Erythroblast (primary cell): ENCODE measurements at places on chromosomes 6 and 20.
A peak's percentile ranks its signal among the peaks of the same experiment; 100 is the strongest.

DNA sequence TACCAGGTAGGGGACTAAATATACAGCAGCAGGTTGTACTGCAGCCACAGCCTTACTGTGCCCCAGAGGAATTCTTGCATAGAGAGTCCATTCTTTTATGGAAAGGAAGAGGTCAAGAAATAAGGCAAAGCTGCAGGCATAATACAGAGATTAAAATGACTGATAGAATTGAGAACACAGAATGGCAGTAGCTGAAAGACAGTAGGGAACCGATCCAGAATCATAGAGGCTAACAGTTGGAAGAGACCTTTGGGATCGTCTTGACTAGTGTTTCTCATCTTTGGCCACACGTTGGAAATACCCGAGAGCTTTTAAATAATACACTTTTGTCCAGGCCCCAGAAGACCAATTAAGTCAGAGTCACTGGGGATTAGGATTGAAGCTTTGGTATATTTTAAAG is 492.6 kb upstream of the SOX4 start:
- DNase-seq = no peak

- no peak for DNase-seq
Measured at GRCh38 chr6:48449002-48449401, 338.0 kb upstream of the PTCHD4 start.

DNA sequence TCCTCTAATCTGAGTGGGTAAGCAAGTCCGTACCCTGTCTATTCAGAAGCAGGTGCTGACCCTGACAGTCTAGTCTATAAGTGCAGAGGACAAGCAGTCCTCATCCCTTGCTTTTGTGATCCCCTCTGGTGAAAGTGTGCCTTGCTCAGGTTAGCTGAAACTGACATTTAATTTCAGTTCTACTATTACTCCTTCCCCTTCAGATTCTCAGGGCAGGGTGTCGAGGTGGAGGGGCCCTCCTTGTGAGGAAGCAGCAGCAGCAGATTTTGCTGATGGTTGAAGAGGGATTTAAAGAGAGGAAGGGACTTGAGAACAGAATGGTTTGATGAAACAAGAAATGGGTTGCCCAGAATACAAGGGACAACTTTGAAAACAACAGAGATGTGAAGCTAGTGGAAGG is 309.3 kb downstream of the CLIC5 start:
- no peak for DNase-seq

- DNase-seq = no peak
Measured at GRCh38 chr20:51934301-51935002, 132.1 kb upstream of the SALL4 start.

GRCh38 chr6:158029668-158030230 is 48.1 kb downstream of the SYNJ2 start:
- DNase-seq = no peak

DNA sequence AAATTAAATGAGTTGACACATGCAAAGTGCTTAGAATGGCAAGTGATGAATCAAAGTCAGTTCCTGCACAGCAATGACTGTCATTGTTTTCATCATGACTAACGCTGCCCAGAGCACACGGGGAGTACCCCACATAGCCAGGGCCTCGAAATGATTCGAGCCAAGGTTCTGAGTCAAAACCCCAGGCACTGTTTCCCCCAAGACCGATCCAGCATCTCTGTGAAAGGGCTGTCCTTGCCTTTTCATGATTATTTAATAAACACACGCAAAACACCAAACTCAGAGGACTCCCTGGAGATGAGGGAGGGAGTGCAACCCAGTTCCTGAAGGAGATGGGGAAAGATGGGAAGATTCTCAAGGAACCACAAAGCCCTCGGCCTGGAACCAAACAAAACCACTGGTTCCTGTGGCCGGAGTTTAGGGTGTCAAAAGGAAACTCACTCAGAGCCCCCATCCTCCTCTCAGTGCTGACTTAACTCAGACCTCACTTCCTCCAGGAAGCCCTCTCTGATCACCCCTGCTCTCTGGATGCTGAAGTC is 3.8 kb downstream of the PREX1 start:
- no peak for DNase-seq

GRCh38 chr20:46682063-46682821 is 7.0 kb downstream of the TP53RK start:
- DNase-seq = no peak

DNA sequence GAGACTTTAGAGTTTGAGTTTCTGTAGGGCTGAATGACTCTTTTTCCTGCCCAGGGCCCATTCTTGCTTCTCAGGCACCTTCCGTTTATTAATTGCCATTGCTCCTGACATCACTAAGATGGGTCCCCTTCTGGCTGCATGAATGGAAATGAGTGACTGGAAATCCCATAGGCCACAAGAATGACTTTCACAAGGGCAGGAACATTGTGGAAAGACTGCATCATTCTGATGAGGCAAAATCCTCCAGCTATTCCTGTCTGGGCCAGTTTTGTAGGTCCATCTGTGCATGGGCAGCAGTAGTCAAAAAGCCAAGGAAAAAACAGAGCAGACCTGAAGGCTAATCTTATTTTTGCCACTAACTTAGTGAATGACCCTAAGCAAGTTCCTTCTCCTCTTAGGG is 19.3 kb downstream of the TMEM74B start:
- DNase-seq = no peak

DNA sequence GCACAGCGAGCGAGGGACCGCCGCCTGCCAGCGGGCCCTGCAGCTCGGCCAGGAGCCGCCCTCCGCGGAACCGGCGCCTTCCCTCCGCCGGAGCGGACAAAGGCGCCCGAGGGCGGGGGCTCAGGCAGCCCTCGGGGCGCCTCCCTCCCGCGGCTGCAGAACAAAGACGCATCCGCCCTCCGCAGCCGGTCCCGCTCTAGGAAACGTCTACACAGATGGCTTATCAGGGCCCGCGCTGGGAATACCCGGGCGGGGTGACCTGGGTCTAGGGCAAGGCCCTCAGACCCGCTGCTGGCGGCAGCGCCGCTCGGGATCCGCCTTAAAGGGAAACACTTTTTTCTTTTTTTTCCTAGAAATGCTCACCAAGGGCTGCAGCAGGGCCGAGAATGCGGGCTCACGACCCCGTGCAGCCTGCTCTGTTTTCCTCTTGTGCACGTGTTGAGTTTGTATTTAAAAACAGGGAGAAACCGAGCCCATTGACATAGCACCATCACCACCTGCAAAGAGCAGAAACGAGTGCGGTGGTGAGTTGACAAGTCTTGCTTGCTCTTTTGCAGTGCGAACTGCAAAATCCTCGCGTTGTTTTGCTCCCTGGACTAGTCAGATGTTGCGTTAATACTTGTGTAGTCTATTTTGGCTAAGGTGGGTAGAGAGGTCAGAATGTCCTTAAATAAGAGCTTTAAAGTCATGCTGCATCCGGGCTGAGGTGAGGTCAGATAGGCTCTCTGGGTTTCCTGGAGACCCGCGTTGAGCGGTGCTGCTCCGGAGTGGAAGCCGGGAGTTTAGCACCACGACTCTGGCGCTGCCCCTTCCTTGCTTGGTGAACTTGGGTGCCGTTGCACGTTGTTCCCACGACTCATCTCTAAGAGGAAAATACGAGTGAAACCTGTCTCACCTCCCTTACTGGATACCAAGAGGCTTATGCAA is 1.1 kb upstream of the RPS6KA2 start:
- DNase-seq = peak; percentile 67

- DNase-seq = no peak
Measured at GRCh38 chr6:105966481-105966880, 119.7 kb upstream of the PRDM1 start.

DNA sequence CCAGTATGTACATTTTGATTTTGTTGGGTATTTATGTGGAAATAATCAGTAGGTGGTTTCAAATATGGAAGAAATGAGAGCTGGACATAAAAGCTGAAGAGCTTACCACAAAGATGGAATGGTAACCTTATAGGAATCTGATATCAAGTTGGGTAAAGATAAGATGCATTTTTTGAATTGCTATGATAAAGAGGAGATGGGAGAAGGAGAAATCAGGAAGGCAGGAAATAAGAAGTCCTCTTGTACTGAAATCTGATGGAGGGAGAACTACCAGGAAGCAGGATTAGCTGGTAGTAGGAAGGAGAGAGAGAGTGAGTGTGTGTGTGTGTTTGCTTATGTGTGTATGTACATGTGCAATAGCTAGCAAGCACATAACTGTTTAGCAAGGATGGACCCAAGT is 468.4 kb downstream of the PHF3 start:
- no peak for DNase-seq

DNA sequence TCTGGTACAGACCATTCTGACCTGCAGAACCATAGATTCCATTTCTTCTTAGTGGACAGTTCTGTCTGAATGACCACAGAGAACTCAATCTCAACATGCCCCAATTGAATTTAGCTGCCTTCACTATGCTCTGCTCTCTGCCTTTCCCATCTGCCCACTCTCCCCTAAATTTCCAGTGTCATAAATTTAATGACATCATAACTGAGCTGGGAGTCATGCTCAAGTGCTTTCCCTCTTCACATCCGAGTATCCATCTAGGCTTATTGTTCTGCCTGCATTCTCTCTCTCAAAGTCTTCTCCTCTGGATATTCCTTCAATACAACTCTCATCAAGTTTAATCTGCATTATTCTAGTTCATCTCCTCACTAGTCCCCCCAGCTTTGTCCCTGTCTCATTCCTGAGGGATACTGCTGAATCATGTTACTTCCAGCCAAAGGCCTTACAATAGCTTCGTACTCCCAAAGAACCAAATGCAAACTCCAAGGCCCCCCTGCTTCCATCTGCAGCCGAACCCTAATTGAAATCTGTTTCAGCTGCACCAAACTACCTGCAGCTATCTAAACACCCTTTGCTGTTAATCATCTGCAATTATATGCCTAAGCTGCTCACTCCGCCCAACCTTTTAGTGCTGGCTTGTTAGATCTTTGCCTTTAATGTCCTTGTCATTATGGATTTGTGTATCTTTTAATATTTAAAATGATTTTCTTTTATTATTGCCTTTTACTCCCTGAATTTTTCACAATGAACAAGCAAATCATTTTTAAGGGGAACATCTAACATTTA is 46.1 kb downstream of the SLC35B3 start:
- no peak for DNase-seq

GRCh38 chr6:39223061-39223460 is 6.2 kb downstream of the KCNK5 start:
- no peak for DNase-seq

GRCh38 chr6:142883011-142883410 is 62.0 kb downstream of the HIVEP2 start:
- DNase-seq = no peak

DNA sequence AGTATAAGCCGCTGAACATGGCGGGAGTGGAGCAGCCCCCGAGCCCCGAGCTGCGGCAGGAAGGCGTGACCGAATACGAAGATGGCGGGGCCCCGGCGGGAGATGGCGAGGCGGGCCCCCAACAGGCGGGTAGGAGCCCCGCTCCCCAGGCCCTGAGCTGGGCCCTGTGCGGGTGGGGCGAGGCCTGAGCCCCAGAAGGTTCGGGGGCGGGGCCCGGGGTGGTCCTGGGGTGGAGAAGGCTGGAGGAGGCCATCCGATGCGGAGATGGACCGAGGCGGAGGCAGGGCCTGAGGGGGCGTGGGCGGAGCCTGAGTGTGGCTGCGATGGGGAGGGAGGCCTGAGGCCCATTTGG is 7.1 kb downstream of the L3MBTL1 start:
- no peak for DNase-seq

- no peak for DNase-seq
Measured at GRCh38 chr6:21001736-21002135, 467.5 kb downstream of the CDKAL1 start.

DNA sequence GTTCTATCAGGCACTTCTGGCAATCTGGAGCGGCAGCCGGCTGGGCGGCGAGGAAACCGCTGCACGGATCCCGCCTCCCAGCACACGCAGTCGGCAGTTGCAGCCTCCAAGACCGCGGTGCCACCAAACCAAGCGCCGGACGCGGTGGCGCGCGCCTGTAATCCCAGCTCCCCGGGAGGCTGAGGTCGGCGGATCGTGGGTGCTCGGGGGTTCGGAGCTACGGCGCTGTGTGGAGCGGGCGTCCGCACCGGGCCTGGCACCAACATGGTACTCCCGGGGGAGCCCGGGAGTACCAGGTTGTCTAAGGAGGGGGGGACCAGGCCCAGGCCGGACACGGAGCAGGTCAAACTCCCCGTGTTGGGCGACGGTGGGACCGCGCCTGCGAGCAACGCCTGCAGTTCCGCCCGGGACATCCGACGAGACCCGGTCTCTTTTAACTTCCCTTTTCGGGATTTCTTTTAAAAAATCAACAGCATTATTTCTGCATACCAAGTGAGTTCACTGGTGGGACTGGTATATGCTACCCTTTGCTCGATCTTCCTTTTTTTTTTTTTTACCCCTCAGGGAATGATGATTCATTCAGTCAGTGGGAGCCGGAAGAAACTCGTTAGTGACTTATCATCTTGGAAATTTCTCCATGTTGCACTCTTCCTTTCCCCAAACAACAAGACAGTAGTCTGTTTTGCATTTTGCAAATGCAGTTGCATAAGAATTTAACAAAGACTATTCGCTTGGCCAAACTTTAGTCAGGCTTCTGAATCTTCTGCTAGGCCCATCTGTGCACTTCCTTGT is 27.6 kb downstream of the ZNF311 start:
- DNase-seq = peak; percentile 76

DNA sequence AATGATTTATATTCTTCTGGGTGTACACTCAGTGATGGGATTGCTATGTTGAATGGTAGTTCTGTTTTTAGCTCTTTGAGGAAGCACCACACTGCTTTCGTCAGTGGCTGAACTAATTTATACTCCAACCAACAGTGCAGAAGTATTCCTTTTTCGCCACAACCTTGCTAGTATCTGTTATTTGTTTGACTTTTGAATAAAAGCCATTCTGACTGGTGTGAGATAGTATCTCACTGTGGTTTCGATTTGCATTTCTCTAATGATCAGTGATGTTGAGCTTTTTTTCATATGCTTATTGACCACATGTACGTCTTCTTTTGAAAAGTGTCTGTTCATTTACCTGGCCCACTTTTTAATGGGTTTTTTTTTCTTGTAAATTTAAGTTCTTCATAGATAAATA is 583.8 kb upstream of the ARID1B start:
- DNase-seq = no peak

DNA sequence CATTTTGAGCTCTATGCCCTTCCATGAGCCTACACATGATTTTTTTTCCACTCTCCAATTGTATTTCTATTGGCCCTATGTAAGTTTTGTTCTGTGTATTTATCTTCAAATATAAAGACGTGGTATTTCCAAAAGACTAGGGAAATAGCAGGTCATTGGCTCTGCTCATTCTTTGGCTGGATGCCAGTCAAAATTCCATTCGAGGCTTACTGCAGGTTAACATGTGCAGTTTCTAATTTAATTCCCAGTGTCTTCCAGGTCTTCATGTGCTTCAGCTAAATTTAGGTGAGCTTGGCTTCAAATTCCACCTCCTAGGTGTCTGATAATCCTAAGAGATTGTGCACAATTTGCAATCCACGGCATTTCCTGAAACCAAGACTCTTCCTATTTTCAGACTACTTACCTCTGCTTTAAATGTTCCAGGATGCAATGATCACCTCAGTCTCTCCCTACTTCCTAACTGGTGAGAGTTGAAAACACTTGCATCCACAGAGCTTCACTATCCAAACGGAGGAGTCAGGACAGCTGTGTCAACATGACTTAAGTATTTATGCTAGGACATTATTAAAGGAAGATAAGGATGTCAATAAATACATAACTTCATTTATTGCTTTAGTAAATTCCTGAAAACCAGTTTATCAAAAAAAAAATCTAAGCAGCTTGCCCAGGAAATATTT is 236.1 kb downstream of the COL12A1 start:
- DNase-seq = no peak
